ENCODE measurements at places on chromosomes 7 and 10. TPM values are rescaled to one million over a fixed set of nuclear protein-coding genes. Genes with fewer than 3 reads are reported as not detected.

VIPR2 gene
- total RNA-seq: 13.7 TPM

- no peak overlapping the region for H3K27ac ChIP-seq
- no peak for DNase-seq
- H3K27me3 ChIP-seq: no peaks in the 10 kb centered on the region
- H3K4me3 ChIP-seq: no peak overlapping the region
- H3K36me3 ChIP-seq: no peaks in the 10 kb centered on the region
Measured at GRCh38 chr7:157021071-157021870, 10.8 kb upstream of the MNX1 start.

- no peaks in the 10 kb centered on the region for H3K36me3 ChIP-seq
- no peaks in the 10 kb centered on the region for H3K4me1 ChIP-seq
- H3K27me3 ChIP-seq: no peaks in the 10 kb centered on the region
- no peak overlapping the region for H3K27ac ChIP-seq
- H3K4me3 ChIP-seq: no peak overlapping the region
Measured at GRCh38 chr7:156554488-156554887, 86.1 kb upstream of the RNF32 start.

FGFR2 gene
- total RNA-seq: 32.5 TPM

PRSS37 gene
- total RNA-seq: not detected

GRCh38 chr10:123141791-123142700 is 5.9 kb upstream of the HMX2 start:
- H3K36me3 ChIP-seq: no peaks in the 10 kb centered on the region
- no peak for DNase-seq
- H3K4me3 ChIP-seq: no peak overlapping the region
- no peaks in the 10 kb centered on the region for H3K4me1 ChIP-seq
- no peak overlapping the region for H3K27ac ChIP-seq

CLRN3 gene
- 0.19 TPM for total RNA-seq

DNA sequence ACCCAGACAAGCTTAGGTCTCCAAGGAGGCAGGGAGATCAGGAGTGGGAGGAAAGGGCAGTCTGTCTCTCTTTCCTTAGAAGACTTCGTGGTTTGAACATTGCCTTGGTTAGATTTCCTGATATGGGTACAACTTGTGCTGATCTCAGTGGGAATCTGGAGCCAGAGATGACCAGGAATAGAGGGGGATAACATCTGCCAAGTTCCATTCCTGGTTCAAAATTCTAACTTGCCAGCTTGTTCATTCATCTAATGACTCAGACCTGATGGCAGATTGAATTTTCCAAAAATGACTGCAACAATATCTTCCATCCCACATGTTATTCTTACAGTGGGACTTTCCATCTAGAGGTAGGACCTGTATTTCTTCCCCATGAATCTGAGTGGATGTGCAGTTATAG is 394.3 kb upstream of the PODXL start:
- H3K4me3 ChIP-seq: no peak overlapping the region
- no peaks in the 10 kb centered on the region for H3K36me3 ChIP-seq
- no peak for DNase-seq

GRCh38 chr10:101228153-101228965 is 904 bp downstream of the LBX1 start:
- no peak overlapping the region for H3K27ac ChIP-seq
- H3K4me3 ChIP-seq: peak overlapping the region; percentile 29
- DNase-seq: no peak

DNA sequence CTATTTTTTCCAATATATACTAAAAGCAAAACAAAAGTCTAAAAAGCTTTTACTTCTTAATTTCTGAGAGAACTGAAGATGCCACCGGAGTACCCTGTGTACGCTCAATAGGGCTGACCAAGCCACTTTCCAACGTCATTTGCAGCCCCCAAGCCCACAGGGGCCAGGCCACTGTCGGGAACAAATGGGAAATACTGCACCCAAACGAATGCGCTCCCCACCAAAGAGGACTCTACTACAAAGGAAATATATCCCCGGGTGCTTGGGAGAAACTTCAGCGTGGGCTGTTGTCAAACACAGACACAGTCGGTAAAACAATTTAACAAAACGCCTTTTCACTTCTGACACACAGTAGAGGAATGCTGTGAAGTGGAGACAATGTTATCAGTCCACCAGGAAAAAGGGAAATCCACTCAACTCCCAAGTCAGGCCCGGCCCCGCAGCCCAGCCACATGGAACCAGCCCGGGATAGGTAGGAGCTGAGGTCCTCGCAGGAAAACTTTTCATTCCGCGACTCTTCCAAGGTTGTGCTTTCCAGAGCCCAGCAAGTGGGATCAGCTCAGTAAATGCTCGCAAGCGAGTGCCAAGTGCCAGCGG is 1.4 kb downstream of the PARD3 start:
- no peak for DNase-seq
- H3K27me3 ChIP-seq: no peaks in the 10 kb centered on the region

GRCh38 chr10:3655528-3655927 is 129.5 kb downstream of the KLF6 start:
- H3K4me1 ChIP-seq: no peaks in the 10 kb centered on the region
- no peaks in the 10 kb centered on the region for H3K36me3 ChIP-seq

DNA sequence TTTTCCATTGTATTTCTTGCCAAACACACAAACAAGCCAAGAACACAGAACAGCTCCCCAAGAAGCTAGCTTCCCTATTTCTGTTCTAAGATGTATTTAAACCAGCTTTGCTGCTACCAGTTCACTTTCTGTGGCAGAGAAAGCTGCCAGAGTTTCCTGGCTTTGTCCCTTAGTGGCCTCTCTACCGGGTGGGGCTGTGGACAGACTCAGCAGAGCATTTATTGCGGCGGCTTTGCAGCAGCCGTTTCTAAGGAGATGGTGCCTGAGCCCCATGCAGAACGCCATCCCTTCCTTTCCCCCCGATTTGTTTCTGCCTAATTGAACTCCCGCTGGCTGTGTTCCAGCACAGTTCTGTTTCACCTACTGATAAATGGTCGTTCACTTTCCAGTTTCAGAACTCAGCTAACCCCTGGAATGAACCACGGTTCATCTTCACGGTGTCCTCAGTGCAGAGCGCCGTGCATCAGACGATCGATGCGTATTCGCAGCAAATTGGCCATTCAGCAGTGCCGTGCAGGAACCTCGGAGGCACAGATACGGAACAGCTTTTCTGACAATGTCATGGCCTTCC is 33.8 kb upstream of the SFMBT2 start:
- H3K4me3 ChIP-seq: no peak overlapping the region
- no peaks in the 10 kb centered on the region for H3K4me1 ChIP-seq
- DNase-seq: no peak
- H3K27ac ChIP-seq: no peak overlapping the region
- no peaks in the 10 kb centered on the region for H3K36me3 ChIP-seq
- H3K27me3 ChIP-seq: no peaks in the 10 kb centered on the region

GRCh38 chr10:127755753-127756152 is 18.8 kb downstream of the FOXI2 start:
- H3K36me3 ChIP-seq: no peaks in the 10 kb centered on the region
- peaks cover 4% of the 10 kb centered on the region for H3K27me3 ChIP-seq
- no peaks in the 10 kb centered on the region for H3K4me1 ChIP-seq
- no peak overlapping the region for H3K4me3 ChIP-seq

EVX1 gene
- not detected for total RNA-seq

DNA sequence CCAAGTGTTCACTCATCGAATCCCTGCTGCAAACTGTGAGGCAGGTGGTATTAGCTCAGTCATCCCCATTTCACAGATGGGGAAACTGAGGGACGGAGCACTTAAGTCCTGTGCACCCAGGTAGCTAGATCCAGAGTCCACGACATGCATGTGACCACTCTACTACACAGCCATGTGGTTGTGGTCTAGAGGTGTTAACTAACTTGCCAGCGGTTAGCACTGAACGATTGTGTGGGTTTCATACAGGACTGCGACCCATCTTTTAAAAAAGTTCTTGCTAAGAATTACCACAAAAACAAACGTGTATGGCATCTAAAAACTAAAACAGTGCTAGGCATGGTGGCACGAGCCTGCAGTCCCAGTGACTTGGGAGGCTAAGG is 16.1 kb upstream of the ABCC2 start:
- H3K4me3 ChIP-seq: no peak overlapping the region
- H3K27ac ChIP-seq: no peak overlapping the region
- DNase-seq: no peak
- H3K4me1 ChIP-seq: no peaks in the 10 kb centered on the region
- H3K36me3 ChIP-seq: no peaks in the 10 kb centered on the region

GRCh38 chr10:110457851-110458250 is 39.9 kb upstream of the DUSP5 start:
- H3K4me3 ChIP-seq: no peak overlapping the region
- DNase-seq: no peak
- no peaks in the 10 kb centered on the region for H3K4me1 ChIP-seq
- no peak overlapping the region for H3K27ac ChIP-seq
- no peaks in the 10 kb centered on the region for H3K36me3 ChIP-seq

All from pancreas (tissue), 10 donors.